Activated CD8-positive, alpha-beta memory T cell treated with anti-CD3 and anti-CD28 coated beads for 1 hour (primary cell): ENCODE measurements at places on chromosomes 16 and 17.

- no peak for DNase-seq
These were observed 34.8 kb upstream of the ACSM2B start for GRCh38 chr16:20610892-20611349.

- DNase-seq = no peak
These were observed 9.2 kb downstream of the AXIN2 start for GRCh38 chr17:65552214-65552613.

DNA sequence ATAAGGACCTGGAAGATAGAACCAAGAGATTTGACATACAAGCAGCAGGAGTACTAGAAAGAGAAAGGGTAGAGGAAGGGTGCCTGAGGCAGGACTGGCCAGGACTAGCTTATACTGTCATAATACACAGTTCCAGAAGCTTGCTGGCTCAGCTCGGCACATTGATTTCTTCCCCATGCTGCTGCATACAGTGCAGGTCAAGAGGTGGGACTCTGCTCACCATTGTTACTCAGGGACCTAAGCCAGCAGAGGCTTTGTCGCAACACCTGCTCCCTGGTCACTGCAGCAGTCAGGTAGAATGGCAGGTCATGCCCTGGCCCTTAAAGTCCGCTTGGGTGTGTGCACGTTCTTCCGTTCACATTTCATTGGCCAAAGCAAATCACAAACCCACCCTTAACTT is 32.8 kb downstream of the LDHD start:
- DNase-seq = no peak

- no peak for DNase-seq
These were observed 33.4 kb upstream of the PIK3R6 start for GRCh38 chr17:8900626-8901585.

DNA sequence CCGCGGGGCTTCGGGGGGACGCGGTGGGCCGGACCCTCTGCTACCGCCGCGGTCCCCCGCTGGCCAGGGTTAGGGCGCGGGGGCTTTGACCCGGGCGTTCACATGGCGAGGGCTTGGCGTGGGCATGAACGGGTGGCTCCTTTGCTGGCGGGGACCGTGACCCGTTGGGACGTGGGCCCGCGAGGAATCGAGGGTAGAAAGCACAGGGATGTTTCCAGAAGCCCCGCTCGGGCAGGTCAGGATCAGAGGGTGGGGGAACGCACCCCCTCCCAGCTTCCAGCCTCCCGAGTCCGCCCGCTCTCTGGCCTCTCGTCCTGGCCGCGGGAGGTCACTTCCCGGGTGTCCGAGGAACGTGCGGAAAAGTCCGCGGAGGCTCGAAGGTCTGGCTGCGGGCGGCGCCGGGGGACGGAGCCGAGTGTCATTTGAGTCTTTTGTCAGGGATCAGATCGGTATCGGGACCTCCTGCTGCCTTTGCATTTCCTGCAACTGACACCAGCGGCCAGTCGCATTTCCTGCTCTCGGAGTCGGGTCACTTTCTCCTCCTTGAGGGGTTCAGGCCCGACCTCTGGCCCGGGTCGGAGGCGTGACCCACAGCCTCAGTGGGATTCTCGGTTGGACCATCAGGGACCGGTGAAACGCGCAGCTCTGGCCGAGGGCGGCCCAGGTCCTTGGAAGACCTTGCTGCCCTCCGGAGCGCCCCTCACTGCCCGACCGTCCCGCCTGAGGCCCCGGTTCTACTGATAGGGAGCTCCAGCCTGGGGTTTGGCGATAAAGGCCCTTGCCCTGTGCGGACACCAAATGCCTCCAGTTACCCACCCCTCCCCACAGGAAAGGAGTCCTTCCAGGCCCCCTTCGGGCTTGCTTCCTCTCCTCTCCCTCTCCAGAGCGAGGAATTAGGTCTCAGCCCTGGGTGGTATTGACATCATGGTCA is 702 bp upstream of the WNT3 start:
- no peak for DNase-seq

- DNase-seq = no peak
These were observed 18.3 kb upstream of the CCL5 start for GRCh38 chr17:35898283-35899070.

- DNase-seq = no peak
These were observed 658.4 kb downstream of the TOX3 start for GRCh38 chr16:51888534-51888933.

- no peak for DNase-seq
These were observed 34.2 kb upstream of the PABPN1L start for GRCh38 chr16:88900662-88901052.
